ENCODE measurements at places on chromosomes 4 and X.

DNA sequence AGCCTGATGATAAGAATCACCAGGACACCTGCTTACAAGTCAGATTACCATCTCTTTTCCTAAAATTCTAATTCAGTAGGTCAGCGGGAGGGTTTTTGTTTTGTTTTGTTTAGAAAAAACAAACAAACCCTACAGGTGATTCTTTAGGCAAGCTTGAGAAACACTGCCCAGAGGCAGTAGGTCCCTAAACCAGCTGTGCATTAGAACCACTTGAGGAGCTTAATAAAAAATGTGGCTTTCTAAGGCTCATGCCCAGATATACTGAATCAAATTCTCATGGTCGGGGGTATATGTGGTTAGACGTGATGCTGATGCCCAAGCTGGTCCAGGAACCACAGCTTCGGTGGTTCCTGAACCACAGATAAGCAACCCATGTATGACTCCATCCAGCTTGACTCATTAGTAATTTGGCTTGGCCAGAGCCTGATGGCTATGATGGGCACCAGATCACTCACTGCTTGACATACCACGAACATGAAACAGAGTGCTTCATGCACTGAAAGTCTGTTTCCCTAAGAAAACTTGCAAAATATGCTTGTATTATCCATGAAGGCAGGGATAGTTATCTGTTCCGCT, 338.1 kb upstream of the F9 start:
- DNase-seq: no peak

DNA sequence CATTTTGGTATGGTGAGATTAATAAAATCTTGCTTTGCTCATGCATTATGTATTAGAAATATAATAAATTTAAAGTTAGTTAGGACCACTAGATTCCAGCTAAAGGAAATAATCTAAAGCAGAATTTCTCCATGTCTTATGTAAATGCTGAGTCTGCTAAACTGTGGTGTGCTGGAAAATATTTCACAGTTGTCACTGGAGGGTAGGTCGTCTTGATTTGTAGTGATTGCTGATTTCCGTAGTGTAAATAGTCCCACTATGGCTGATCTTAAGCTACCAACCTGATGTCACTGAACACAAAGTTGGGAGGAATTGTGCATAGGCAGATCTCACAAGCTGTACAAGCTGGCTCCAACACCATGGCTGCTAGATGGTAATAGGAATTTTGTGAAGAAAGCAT, 133.4 kb upstream of the NR3C2 start:
- DNase-seq: no peak

GRCh38 chr4:139329665-139330200, 27.5 kb upstream of the NDUFC1 start:
- no peak for DNase-seq

- no peak for DNase-seq
These were observed 40.7 kb downstream of the LARP7 start for GRCh38 chr4:112677519-112678091.

DNA sequence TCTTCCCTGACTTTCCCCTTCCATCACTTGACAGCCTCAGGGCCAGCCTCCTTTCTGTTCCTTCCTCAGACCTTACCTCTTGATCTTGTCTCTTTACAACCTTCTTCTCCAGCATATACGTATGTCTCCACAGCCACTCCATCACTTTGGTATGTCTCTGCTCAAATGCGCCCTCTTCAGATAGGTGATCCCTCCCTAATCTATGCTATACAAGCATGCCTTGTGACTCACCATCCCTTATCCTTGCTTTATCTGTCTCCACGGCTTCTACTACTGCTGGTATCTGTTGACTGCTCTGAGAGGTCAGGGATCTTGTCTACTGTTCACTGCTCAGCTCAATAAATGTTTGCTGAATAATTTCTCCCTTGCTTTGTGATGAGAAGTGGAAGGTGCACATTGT, 9.0 kb downstream of the ARAP2 start:
- peak; percentile 62 for DNase-seq
